ENCODE measurements at places on chromosomes 16 and 17.

DNA sequence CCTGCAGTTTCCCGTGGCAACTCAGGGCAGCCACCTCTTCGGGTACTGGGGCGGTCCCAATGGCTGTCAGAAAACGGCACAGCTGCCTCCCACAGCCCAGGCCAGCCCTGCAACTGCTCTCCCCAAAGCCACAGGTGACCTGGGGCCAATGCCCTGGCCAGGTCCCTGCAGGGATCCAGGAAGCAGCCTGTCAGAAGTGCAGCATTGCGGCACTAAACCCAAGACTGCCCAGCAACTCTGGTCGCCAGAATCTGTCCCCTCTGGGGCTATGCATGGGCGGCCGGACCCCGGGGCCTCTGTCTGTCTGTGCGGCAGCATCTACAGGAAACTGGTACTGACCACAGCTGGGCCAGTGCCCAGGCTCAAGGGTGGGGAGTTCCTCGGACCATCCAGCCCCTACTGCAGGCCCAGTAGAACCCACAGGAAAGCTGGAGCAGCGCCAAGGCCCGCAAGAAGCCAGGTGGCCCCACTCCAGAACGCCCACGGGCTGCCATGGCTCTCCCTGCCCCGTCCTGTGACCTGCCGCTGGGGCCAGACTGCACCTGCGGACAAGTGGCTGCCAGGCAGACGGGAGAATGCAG lies 5.5 kb downstream of the CYBC1 start:
- DNase-seq, result no peak

DNA sequence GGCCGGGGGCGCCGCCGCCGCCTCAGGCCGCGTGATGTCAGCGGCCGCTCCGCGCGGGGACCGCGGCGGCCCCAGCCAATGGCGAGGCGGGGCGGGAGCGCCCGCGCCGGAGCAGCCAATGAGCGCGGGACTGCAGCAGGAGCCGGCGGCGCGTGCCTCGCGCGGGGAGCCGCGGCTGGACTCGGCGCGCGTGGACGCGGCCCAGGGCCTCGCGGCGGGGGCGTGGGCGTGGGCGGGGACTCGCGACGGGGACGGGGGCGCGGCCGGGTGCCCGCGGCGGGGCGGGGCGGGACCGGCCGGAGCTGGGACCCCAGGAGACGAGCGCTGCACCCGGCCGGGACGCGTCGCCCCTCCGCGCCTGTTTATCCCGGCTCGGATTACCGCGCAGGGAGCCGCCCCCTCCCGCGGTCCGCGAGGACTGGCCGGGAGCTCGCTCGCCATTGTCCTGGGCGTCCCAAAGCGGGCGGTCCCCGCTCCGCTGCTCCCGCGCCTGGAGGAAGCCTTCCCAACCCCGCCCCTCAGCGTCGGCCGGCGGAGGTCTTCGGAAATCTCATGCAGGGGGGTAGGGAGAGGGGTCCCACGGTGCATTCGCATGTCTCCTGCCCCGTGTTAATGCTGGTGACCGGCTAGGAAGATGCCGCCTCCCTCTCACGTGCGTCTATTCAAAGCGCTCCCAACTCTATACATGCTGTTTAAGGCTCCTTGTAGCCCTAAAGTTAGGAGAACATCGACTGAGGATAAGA lies at the start of gene RNF157:
Gene RNF157, minus strand, starts transcription at position 33 of the 743 bp plus-strand sequence. CDS start 253 bp downstream, outside the sequence.
- DNase-seq, result no peak

- DNase-seq, result no peak
Observed at GRCh38 chr17:72962106-72962505, 130.4 kb downstream of the SLC39A11 start.

DNA sequence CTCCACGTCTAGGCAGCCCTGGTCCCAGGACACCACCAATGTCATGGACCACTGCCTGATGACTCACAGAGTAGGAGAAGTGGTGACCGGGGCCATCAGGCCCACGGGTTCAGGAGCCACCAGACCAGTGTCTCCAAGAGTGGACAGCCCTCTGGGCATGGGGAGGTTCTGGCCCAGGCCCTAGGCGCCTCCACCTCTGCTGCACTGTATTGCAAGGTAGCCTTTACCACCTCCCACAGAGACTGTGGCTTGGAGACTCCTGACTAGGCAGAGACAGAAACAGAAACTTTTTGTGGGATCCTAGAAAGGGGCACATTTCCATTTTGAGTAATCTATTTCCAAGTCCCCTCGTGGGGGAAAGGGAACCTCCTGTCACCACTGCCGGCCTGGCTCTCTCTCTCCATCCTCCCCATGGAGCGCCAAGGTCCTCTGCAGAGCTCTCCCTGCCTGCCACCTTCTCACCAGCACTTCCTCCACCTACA lies 2.9 kb downstream of the CDIP1 start:
- no peak for DNase-seq

DNA sequence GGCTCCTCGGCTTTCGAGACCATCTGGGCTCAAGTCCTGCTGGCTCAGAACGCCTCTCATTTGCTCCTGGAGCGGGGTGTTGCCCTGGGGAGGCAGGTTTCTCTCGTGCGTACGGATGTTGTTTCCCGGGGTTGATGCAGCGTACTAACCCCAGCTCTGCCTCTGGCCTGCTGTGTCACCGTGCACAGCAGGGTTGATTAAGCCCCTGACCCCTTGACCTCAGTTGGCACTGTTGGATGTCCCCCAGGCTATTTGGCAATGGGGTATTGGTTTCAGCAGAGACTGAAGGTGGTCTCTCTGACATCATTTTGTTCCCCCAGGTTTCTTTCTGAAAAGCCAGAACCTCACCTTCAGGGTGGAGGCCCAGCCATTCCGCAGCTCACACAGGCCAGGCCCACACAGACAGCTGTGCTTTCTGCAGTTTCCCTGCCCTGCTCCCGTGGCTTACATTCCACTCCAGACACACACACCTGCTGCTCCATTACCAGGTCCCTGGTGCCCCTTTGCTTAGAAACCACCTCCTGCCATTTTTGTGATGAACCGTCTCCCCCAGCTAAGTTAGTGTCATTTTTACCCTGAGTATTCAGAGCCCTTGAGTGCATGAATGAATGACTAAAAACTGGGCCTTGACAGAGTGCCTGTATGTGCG lies 233.5 kb downstream of the CCDC182 start:
- DNase-seq, result no peak

DNA sequence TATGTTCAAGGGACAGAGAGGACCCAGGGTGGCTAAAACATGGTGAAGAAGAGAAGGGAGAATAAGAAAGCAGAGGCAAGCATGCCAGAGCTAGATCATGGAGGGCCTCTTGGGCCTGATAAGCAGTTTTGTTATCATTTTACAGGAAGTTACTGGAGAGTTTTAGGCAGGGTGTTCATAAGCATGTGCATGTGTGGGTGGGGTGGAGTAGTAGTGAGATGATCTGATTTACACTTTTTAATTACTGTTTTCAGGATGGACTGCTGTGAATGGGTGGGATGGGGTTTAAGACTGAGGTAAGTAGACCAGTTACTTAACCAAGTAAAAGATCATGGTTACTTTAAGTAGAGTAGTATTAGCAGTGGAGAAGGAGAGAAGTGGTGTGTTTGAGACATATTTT lies 173.6 kb downstream of the PHKB start:
- no peak for DNase-seq

GRCh38 chr17:15744885-15745284 lies 12.8 kb downstream of the TBC1D26 start:
- no peak for DNase-seq

GRCh38 chr17:31031841-31032240 lies 61.0 kb downstream of the RNF135 start:
- DNase-seq, result no peak

- no peak for DNase-seq
Observed at GRCh38 chr16:50977138-50977537, 173.9 kb downstream of the SALL1 start.

DNA sequence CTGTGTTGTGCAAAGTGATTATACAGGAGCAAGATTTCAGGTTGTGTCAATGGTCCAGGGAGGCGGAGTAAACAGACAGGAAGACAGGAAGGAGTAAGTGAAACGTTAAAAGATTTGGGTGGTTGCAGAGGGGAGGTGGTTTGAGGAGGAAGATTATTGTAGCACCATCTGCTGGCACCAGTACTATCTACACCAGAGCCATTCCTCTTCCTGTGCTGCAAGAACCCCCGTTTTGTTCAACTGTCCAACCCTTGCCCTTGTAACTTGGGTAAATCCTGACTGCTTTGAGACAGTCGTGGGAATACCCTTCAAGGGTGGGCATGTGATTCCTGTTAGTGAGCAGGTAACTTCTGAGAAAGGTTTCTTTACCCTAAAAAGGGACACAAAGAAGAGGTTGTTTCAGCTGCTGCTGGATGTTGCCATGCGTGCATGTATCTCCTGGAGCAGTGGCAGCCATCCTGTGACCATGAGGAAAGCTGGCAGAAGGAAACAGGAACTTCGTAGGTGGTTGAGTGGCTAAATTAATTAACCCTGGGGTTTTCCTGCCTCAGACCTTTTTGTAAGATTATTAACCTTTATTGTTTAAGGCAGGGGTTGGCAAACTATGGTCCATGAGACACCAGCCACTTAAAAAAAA lies 124.1 kb downstream of the PRKCA start:
- no peak for DNase-seq
